ENCODE measurements at places on chromosomes 5 and 9. TPM values are rescaled to one million over a fixed set of nuclear protein-coding genes. Genes with fewer than 3 reads are reported as not detected.

DNA sequence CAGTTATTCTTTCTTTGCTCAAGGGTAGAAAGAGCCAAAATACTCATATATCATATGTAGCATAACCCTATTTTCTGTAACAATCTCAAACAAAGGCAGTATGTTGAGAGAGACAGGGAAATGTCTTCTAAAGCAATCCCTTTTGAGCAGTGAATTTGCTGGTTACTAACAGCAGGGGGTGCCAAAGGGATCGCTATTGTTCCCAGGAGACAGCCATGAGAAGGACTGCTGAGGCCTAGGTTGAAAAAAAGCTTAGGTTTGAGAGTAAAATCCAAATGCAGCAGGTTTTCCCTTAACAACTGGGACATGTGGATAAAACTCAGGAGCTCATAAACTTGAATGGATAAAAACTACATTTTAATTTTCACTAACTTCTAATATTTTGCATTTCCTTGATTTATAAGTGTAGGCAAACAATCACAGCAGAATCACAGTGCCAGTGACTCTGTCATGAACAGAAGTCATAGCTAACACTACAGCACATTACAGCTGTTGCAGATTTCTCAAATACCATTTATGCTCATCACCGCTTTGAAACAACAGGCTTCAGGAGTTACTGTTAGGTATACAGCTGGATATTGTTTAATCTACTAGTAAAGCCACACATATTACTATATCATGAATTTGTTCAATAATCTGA lies 148.4 kb downstream of the MAPKAP1 start:
- DNase-seq = peak; percentile 35

Gene FAM200C
- 31.2 TPM for total RNA-seq

GRCh38 chr5:154776167-154776566 lies 21.0 kb downstream of the LARP1 start:
- DNase-seq = no peak

GRCh38 chr9:35757226-35757891 lies 3.3 kb upstream of the MSMP start:
- no peak for DNase-seq

- no peak for DNase-seq
Measured at GRCh38 chr5:73155271-73156222, 17.4 kb upstream of the TMEM174 start.

Data from urinary bladder (tissue), 4 donors.